Adrenal gland (tissue), 19 donors: ENCODE measurements at places on chromosomes 16 and 17. TPM values are rescaled to one million over a fixed set of nuclear protein-coding genes. Genes with fewer than 3 reads are reported as not detected.

KRTAP4-6 gene
- polyA plus RNA-seq, result not detected

ATP2A1 gene
- 0.88 TPM for polyA plus RNA-seq

KRT15 gene
- polyA plus RNA-seq, result 0.64 TPM

TNP2 gene
- polyA plus RNA-seq, result not detected

PITPNM3 gene
- 9.3 TPM for polyA plus RNA-seq

TMEM106A gene
- polyA plus RNA-seq, result 1.9 TPM

SLC16A13 gene
- polyA plus RNA-seq, result 3.1 TPM

CD300E gene
- 0.71 TPM for polyA plus RNA-seq

SPATA32 gene
- polyA plus RNA-seq, result not detected

PHLPP2 gene
- polyA plus RNA-seq, result 4.2 TPM

ATP2A3 gene
- 3.7 TPM for polyA plus RNA-seq

HOXB2 gene
- polyA plus RNA-seq, result 17.9 TPM

RCVRN gene
- 0.80 TPM for polyA plus RNA-seq

CCL1 gene
- not detected for polyA plus RNA-seq

HOXB7 gene
- polyA plus RNA-seq, result 20.3 TPM

- no peak for DNase-seq
These were observed 1.1 kb upstream of the UBE2I start for GRCh38 chr16:1308036-1308976.

DNA sequence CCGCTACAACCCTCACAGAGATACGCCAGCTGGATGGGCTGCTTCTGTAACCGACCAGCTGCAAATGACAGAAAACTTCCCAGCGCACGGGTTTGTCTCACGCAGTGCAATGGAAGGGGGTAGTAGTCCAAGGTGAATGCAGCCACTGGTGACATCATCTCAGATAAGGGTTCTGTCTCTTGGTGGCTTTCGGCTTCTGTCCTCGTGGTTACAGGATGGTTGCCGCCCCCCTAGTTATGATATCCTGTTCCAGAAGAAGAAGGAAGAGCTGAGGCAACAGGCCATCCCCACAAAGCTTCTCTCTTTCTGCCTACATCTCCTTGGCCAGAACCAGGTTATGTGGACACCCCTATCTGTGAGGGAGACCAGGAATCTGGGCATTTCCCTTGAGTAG is 40.3 kb upstream of the BAHCC1 start:
- DNase-seq, result no peak

- no peak for DNase-seq
These were observed 17.2 kb downstream of the NUDT7 start for GRCh38 chr16:77739559-77739892.

DNA sequence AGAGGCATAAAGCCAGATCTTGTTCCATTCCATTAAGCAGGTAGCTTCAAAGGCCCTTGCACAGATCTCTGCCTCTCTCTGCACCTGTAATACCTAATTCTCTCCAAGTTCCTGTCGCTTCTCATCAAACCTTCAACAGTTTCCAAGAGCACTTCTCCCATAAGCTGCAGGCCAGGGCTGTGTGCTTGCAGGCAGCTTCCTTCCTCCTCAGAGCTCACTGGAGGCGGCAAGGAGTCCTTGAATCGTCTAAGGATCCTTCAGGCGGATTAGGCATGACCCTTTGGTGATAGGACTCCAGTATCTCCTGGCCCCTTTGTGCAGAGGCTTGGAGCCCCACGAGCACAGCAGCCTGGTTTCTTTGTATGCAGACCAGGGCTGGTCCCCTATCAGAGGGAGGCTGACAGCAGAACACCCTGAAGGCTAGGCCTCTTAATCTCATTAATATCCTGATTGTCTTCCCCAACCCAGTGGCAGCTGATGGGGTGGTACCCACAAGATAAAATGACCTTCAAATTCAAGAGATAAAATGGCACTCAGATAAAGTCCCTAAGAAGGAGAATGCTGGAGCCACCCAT is 19.8 kb downstream of the HNF1B start:
- no peak for DNase-seq

GRCh38 chr17:41254861-41255260 is 323 bp upstream of the KRTAP9-9 start:
- DNase-seq, result no peak

- no peak for DNase-seq
These were observed 419.0 kb downstream of the CDH13 start for GRCh38 chr16:83045790-83046189.

DNA sequence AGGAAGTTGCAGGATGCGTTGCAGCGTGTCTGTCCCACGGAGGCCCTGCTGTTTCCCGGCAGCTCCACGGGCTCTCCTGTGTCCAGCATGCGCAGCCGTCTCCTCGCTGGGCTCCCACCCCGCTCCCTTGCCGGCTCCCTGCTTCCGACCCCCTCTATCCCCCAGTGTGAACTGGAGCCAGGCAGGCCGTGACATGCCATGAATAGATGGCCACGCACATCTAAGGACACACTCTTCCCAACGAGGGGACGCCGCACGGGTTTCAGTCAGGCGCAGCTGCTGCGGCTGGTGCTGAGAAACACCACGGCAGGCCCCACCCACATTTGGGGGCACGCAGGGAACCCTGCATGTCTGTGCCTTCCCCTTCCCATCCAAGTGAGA is 9.2 kb upstream of the HEXD start:
- no peak for DNase-seq

GRCh38 chr16:22684574-22685458 is 129.1 kb upstream of the HS3ST2 start:
- DNase-seq, result no peak

DNA sequence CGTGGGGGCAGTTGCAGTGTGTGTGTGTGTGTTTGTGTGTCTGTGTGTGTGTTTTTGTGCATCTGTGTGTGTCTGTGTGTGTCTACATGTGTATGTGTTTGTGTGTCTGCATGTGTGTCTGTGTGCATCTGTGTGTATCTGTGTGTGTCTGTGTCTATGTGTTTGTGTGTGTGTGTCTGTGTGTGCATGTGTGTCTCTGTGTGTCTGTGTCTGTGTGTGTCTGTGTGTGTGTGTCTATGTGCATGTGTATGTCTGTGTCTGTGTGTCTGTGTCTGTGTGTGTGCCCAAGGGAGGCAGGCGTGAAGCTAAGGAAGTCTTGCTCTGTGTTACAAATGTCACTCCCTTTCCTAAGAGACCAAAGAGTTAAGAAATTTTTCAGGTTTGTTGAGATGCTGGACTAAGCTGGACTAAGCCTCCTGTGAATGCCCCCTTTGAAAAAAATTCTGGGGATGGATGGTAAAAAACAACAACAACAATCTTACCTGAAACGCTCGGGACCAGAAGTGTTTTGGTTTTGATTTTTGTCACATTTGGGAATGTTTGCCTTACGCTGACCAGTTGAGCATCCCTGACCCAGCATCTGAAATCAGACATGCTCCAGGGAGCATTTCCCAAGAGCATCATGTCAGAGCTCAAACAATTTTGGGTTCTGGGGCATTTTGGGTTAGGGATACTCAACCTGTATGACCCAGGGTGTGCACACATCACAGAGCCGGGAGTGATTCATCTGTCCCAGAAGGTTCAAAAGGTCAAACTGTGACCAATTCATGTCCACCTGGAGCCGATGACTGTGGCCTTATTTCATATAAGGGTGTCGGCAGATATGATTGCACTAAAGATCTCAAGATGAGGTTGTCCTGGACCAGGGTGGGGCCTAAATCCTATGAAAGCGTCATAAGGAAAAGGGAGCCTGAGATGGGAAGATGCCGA is 48.6 kb upstream of the ZNF469 start:
- DNase-seq, result no peak

DNA sequence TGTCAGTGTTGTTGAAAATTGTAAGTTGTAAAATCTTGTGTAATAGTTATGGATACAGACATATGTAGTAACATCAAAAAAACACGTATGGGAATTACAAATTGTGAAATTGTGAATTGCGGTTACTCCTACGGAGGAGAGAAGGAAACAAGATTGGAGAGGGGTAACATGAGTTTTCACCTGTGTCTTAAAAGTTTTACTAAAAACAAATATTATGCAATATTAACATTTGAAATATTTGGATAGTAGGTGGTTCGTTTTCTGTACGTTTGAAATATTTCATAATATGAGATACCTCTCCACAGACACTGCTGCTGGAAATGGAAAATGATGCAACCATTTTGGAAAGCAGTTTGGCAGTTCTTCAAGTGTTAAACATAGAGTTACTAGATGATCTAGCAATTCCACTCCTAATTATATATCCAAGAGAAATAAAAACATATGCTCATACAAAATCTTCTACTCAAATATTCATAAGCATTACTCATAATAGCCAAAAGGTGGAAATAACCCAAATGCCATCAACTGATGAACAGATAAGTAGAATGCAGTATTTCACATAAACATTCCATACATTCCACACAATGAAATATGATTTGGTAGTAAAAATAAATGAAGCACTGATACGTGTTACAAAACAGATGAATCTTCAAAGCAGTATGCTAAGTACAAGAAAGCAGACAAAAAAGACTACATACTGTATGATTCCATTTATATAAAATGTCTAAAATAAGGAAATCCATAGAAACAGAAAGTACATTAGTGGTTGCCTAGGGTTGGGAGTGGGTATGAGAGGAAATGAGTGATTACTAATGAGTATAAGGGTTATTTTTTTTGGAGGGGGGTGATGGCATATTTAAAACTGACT is 40.7 kb upstream of the ABCA10 start:
- DNase-seq, result no peak

DNA sequence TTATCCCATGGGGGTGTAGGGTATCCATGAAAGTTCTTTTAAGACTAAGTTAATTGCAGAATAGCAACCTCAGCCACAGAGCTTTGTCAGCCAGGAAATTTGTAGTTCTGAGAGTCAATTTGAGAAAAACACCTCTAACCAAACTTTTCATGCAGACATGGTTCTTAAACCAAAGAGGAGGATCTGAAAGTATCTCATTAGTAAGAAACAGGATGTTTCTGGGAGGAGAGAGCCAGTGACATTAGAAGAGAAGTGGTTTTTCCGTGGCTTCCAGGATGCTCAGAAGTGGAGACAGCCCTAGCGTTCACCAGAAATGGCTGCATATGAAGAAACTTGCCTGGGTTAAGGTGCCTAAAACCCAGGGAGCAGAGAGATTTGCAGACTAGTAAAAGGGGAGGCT is 7.9 kb downstream of the GNAO1 start:
- no peak for DNase-seq

DNA sequence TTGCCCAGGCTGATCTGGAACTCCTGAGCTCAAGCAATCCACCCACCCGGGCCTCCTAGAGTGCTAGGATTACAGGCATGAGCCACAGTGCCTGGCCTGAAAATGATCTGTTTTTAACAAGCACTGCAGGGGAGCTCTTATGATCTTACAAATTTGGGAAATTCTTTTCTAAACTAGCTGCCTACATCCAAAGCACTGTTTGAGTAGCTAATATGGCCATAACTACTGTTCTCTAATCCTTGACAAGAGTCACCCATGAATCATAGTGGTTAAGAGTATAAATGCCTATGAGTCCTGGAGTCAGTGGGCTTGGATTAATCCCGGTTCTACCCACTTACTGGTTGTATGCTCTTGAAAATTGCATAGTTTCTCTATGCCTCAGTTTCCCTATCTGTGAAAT is 1.4 kb upstream of the CPPED1 start:
- no peak for DNase-seq

DNA sequence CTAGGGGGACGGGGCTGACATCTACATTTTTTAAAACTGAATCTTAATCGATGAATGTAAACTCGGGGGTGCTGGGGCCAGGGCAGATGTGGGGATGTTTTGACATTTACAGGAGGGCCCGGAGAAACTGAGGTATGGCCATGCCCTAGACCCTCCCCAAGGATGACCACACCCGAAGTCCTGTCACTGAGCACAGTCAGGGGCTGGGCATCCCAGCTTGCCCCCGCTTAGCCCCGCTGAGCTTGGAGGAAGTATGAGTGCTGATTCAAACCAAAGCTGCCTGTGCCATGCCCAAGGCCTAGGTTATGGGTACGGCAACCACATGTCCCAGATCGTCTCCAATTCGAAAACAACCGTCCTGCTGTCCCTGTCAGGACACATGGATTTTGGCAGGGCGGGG is 21.4 kb downstream of the ADAM11 start:
- no peak for DNase-seq

- no peak for DNase-seq
These were observed 20.6 kb downstream of the TPPP3 start for GRCh38 chr16:67372664-67373063.

- no peak for DNase-seq
These were observed 6.7 kb downstream of the TMEM208 start for GRCh38 chr16:67233596-67233995.

DNA sequence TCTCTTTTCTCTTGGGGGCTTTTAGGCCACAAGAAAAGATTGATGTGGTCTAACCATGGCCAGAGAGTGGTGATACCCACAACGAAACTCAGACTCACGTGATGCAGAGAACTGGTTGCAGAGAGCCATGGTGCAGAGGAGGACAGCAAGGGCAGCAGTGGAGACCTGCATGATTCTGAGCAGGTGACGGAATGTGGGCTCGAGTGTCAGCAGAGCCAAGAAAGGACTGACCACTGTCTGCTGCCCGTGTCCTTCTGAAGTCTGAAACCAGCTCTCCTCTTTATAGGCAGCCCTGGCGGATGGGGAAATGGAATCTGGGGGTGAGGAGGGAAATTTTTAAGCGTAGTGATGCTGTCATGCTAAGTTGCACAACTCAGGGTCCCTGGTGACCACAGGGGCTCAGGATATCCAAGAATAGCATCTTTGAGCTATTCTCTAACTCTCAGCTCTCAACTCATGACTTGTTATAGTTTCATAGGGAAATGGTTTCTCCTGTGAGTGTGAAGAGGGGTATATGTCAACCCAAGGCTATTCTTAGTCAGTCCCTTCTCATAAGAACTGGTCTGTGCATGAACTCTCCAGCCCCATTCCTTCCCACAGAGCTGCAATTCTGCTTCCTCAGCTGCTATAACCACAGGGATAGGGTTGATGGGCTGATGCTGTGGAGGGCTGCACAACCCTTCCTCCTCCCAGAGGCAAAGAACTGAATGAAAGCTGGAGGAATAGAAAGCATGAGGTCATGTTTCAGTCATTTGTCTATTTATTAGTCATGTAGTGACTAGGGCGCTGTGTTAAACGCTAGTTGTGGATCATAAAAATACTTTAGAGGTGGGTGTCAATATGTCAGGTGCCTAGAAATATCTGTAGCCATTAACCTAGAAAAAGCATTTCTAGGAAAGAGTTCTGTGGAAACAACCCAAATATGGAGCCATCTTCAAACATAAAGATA is at the start of gene CCL3:
TSS of gene CCL3 (minus strand) at position 256 of the 949 bp plus-strand sequence. CDS start at position 171, 85 bp downstream.
- peak; percentile 54 for DNase-seq

GRCh38 chr16:73058221-73058615 is 10.3 kb upstream of the ZFHX3 start:
- peak; percentile 58 for DNase-seq
